ENCODE measurements at places on chromosomes 1 and 21. TPM values are rescaled to one million over a fixed set of nuclear protein-coding genes. Genes with fewer than 3 reads are reported as not detected.

Gene CSRP1
- total RNA-seq = 108 TPM

Gene KLHDC9
- total RNA-seq = not detected

Gene SEC22B
- total RNA-seq = 9.9 TPM

Gene TMPRSS2
- total RNA-seq = not detected

Gene LPAR3
- total RNA-seq = 7.3 TPM

Gene KRTAP13-2
- not detected for total RNA-seq

Gene SERPINC1
- not detected for total RNA-seq

Gene TOR1AIP2
- total RNA-seq = 59.3 TPM

Gene PALMD
- 2.5 TPM for total RNA-seq

Gene NPPB
- total RNA-seq = not detected

Gene OR2L5
- total RNA-seq = not detected

Gene ARID4B
- total RNA-seq = 9.5 TPM

Gene GGPS1
- total RNA-seq = 23.1 TPM

Gene BEND5
- not detected for total RNA-seq

Gene PEX14
- 21.5 TPM for total RNA-seq

Gene NTNG1
- total RNA-seq = not detected

Gene NPHS2
- not detected for total RNA-seq

Gene NBPF4
- total RNA-seq = 4.4 TPM

Gene ADAMTS4
- total RNA-seq = 3.6 TPM

Gene CYYR1
- not detected for total RNA-seq

Gene CELF3
- total RNA-seq = not detected

Gene CA6
- total RNA-seq = not detected

Gene TDRD5
- total RNA-seq = not detected

Gene RAB42
- total RNA-seq = 14.1 TPM

Gene SDC3
- 12.3 TPM for total RNA-seq

Gene NGF
- total RNA-seq = 1.3 TPM

Gene CRYBG2
- not detected for total RNA-seq

Gene IL24
- not detected for total RNA-seq

Gene FMO5
- not detected for total RNA-seq

Gene CRB1
- total RNA-seq = 0.36 TPM

Gene SLC35A3
- 27.7 TPM for total RNA-seq

Gene OVAAL
- total RNA-seq = not detected

Gene CDC42
- total RNA-seq = 317 TPM

Gene URB1
- total RNA-seq = 14.1 TPM

Gene TRIM46
- total RNA-seq = not detected

Gene HES5
- total RNA-seq = not detected

Gene CHI3L1
- total RNA-seq = 4.8 TPM

Gene NUP210L
- not detected for total RNA-seq

Gene MNDA
- total RNA-seq = not detected

Gene KDF1
- not detected for total RNA-seq

All from MG63 (cell line).